ENCODE measurements at places on chromosomes 5 and 9.
A peak's percentile ranks its signal among the peaks of the same experiment; 100 is the strongest.

- no peak for DNase-seq
These were observed 15.4 kb downstream of the TBC1D9B start for GRCh38 chr5:179892255-179892654.

- no peak for DNase-seq
These were observed 75.0 kb downstream of the NR6A1 start for GRCh38 chr9:124696101-124696500.

GRCh38 chr9:129491487-129491855 lies 129.4 kb downstream of the C9orf50 start:
- DNase-seq = no peak

DNA sequence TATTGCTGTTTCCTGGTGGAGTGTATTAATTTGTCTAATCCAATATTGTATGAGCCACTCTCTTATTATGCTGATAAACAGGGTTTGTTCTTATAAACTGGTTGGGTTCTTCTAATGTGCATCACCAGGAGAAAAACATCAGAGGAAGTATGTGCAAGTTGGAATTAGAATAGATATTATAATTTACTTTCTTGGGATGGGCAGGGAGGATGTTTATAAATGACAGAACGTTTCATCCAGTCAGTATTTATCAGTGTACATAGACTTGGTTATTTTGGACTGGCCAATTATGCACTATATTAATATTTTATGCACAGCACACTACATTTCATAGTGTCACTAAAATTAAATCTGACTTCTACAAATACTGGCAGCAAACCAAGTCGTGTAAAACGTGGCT lies 495.8 kb downstream of the PSAT1 start:
- no peak for DNase-seq

DNA sequence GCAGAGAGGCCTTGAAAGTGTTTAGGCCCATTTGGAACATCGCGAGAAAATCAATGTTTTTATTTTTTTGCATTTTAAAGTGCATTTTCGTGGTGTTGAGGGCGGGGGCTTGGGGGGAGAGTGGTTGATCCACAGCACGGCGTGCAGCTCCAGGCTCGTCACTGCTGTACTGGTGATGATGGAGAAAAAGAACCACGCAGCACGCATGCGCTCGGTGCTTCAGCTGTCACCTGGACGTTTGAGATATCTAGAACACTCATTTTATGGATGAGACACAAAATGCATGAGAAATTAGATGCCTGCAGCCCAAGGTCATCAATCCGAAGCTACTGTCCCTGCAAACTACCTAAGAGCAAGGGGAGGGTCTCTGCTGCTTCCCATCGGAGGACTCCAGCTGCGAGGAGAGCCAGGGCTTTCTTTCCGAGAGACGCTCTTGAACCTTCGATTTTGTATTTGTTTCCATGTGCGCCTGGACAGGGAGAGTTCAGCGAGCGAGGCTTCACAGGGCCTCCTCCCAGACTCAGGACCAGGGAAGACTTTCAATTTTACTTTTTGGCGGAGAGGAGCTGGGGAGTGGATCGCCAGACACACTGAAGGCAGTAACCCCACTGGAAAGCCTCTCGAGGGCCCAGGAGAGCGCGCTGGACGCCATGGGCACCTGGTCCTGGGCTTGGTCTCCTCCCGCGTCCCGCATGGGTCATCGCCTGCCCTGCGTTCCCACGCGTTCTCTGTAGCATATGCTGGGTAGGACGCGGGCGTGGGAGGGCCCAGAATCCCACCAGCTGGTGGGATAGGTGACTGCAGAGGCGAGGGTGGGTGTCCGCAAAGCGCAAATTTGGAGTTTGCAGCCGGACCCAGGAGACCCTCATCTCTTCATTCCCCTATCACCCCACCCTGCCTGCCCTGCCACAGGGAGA lies 2.5 kb downstream of the DMRT2 start:
- DNase-seq = no peak

GRCh38 chr5:6522331-6522730 lies 73.7 kb downstream of the UBE2QL1 start:
- DNase-seq = no peak

- DNase-seq = peak; percentile 57
These were observed 511 bp downstream of the ARL15 start for GRCh38 chr5:54309691-54310432.

DNA sequence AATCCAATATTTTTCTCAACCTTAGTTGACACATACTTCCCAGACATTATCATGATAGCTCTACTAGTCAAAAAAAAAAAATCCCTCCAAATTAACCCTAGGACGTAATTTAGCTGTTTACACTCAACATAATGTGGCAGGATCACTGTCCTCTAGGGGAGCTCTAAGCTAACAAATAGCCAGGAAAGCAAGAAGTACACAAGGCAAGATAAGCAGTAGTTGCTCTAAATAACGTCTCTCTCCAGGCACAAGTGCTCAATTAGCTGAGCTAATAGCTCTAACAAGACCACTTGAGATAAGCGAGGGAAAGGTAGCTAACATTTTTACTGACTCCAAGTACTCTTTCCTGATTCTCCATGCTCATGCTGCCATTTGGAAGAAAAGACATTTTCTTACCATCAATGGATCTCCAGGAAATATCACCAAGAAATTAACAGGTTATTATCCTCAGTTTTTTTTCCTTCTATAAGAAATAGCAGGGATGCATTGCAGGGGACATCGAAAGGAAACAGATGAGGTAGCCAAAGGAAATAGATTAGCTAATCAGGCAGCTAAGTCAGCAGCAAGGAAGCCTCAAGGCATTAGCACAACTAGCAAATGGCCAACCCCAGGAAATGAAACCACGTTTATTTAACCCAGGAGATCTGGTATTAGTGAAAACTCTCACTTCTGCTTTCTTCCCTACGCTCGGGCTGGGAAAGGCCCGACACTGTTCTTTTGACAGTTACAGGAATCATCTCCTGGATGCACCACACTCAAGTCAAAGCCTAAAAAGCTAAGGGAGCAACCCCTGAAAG lies 614.1 kb downstream of the PTPRD start:
- peak; percentile 9 for DNase-seq

GRCh38 chr5:14902826-14903560 lies 31.4 kb upstream of the ANKH start:
- peak; percentile 49 for DNase-seq

DNA sequence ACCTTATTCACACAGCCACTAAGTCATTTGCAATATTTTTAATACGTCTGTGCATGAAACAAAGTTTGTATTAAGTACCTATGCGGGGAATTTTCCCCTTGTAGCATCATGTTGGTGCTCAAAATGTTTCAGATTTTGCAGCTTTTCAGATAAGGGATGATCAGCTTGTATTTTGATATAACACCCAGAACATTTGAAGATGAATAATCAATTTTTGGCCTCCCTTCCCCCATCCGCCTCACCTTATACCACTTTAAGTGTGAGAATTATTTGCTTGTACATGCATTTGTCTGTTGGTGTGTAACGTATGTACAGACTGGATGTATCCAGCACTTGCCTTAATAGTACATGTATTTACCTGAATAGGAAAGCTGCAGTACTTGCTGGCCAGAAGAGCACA lies 1.7 kb downstream of the JAK2 start:
- DNase-seq = no peak

DNA sequence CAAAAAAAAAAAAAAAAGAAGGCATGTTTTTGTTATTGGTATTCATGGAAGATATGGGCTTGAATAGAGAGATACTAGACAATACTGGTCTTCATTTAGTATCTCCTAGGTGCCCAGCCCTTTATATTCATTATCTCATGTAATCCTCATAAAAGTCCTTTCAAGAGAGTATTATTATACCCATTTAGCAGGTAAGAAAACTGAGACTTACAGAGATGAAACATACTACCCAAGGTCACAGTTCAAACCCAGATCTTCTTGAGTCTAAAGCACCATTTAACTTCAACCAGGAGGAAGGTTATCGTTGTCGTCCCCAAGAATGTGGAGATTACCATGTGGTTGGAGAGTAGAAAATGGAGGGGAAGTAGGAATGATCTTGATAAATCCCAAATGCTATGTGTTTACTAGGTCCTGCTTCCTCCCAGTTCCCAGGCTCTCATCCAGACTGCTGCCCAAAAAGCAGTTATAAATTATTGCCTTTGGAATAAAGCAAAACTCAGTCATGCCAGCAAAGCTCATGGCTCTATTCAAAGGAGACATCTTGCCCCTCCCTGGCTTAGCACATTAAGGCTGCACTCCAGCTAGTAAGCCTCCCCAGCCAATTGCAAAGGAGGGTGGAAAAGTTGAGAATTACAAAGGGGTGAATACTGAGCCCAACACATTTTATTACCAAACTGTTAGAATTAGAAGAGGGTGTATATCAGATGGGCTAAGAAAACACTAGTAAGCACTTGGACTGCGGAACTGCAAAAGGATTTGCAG lies 163.9 kb downstream of the PIK3R1 start:
- DNase-seq = no peak

DNA sequence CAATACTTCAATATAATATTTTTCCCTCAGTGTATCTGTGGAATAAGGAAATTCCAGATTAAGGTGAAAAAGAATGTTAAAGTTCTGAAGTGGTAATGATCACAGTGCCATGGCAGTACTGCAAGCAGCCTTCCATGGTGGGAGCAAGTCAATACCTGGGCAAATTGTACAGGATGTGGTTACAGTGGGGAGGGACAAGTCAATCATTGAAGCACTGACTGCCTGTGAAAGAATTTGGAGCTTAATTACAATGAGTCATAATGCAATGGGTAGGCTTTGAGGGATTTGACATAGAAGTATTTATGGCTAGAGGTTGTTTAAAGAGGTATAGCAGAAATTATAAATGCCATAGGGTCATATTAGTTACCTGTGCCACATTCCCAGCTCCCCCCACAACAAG lies 786.5 kb upstream of the ACO1 start:
- peak; percentile 90 for DNase-seq

DNA sequence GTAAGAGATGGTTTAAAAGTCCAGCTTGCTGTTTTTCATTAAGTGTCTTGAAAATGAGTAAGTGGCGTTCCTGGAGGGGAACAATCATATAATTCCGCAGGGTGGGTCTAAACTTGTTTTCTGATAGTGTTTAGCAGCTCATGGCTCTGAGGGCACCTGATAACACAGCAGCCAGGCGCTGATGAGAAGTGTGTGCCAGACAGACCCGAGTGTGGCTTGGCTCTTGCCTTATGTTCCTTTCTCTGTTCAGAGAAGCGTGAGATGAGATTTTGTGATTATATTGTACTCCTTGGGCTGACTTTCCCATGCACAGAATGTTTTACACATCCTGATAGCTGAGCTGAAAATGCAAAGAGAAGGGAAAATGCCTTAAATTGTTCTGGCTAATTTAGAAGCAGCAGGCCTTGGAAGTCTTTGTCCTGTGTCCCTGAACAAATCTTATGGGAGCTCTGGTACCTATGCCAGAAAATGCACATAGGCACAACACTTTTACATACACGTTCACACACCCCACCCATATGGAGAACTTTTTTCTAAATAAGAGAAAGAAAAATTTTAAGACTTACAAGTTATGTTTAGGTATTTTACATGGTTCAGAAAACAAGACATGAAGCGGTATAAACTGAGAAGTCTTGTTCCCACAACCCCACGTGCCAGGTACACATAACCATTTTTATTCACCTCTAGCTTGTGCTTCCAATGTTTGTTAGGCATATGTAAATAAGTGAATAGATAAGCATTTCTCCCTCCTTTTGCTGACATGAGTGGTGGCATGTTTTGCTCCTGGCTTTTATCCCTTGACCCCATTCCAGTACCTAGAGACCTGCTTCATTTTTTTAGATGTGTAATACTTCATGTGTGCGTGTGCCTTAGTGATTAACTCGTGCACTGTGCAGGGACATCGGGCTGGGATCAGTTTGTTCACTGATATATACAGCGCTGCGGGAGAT lies 152.2 kb upstream of the OTULINL start:
- no peak for DNase-seq

DNA sequence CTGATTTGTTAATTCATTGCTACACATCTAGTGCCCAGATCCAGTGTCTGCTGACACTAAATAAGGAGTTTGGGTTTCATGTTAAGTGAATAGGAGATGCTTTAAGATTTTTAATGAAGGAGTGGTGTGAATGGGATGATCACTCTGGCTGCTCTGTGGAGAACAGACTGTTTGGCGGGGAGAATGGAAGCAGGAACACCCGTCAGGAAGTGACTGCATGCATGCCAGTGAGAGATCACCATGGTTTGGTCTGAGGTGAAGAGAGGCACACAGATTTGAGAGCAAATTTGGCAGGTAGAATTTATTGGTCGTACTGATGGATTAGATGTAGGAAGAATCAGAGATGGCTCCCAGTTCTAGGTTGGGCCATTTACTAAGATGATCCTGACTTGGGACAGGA lies 19.8 kb downstream of the ATP6V0E1 start:
- DNase-seq = no peak

- no peak for DNase-seq
These were observed 285.6 kb downstream of the RASEF start for GRCh38 chr9:82777366-82777765.

- DNase-seq = peak; percentile 22
These were observed 63.9 kb downstream of the MAT2B start for GRCh38 chr5:163569284-163569683.

- DNase-seq = no peak
These were observed 234.4 kb upstream of the DAPK1 start for GRCh38 chr9:87263291-87263690.

- DNase-seq = no peak
These were observed 5.1 kb downstream of the B4GALT7 start for GRCh38 chr5:177605078-177605477.

- DNase-seq = no peak
These were observed 8.7 kb downstream of the ENTREP1 start for GRCh38 chr9:69333716-69334115.

DNA sequence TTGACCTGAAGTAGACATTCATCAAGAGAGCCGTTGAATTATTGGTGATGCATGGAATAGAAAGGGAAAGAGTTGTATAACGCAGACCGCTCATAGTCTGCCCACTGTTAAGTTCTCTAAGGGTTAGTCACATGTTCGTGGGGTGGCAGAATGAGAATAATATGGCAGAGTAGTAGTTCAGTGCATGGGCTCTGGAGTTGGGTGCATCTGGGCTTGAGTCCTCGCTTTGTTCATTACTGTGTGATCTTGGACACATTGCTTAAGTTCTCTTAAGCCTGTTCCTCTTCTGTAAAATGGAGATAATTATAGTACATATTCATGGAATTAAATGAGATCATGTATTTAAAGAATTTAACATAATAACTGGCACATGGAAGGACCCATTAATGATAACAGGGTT lies 23.6 kb downstream of the TNPO1 start:
- no peak for DNase-seq

- DNase-seq = no peak
These were observed 4.5 kb upstream of the TLE1 start for GRCh38 chr9:81693671-81694378.

- no peak for DNase-seq
These were observed 13.2 kb downstream of the ETF1 start for GRCh38 chr5:138529812-138530211.

All from mammary epithelial cell (primary cell).